ENCODE measurements at places on chromosomes 11 and 22.
A peak's percentile ranks its signal among the peaks of the same experiment; 100 is the strongest.

DNA sequence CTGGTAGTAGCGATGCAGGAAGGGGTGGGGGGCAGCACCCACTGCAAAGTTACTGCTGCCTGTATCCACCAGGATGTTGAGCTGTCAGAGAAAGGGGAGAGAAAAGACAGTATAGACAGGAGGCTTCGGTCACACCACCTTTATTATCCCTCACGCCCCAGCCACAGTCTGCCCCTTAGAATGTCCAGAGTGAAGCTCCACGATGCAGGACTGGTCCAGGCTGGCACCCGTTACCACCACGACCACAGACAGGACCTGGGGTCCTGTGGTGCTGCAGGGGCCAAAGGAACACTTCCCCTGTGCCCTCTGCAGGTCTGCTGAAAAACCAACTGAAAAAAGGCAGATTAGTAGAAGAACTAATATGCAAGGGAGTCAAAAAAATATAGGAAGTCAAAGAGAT is 5.7 kb downstream of the BACE1-AS start:
- DNase-seq = no peak

- DNase-seq = no peak
These were observed 21.1 kb upstream of the TMPRSS13 start for GRCh38 chr11:117950301-117950700.

DNA sequence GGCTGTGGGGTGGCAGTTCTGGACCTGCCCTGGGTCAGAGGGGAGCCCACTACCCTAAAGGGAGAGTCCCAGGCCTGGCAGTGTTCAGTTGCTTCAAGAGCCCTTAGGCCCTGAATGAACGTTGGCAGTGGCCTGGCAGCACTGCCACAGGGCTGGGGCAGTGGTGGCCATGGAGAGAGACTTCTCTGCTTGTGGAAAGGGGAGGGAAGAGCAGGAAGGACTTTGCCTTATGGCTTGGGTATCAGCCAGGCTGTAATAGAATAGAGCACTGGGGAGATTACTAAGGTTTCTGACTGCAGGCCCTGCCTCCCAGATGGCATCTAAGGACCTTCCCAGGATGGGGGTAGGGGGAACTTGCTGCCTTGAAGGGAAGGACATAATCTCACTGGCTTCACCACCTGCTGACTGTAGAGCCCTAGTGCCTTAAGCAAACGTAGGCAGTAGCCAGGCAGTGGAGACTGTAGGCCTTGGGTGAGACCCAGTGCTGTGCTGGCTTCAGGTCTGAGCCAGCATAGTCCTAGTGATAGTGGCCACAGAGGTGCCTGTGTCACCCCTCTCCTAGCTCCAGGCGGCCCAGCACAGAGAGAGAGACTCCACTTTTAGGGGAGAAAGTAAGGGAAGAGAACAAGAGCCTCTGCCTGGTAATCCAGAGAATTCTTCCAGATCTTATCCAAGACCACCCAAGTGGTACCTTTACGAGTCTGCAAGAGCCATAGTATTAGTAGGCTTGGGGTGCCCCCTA is 27.6 kb downstream of the PLA2G6 start:
- DNase-seq = peak; percentile 55

DNA sequence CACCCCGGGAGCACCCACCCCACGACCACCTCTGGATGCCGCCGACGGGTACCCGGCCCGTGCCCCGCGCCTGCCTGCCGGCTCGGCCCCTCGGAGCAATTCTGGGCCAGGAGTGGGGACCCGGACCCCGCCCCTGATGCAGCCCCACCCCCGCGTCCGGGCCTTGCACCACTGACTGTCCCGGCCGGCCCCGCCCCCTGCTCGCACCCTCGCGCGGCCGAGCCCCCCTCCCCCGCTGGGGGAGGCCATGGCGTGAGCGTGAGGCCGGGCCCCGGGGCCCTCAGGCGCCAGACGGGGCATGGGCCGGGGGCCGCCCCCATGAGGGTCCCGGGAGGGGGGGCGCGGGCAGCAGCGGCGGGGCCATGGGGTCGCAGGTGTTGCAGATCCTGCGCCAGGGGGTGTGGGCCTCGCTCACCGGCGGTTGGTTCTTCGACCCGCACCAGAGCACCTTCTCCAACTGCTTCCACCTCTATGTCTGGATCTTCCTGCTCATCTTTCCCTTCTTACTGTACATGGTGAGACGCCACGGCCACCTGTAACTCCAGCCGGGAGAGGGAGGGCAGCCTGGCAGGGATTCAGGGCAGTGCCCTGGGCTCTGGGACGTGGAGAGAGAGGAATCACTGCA is 486 bp downstream of the PCNX3 start:
- no peak for DNase-seq
